Right cardiac atrium (tissue), 5 donors: ENCODE measurements at places on chromosomes 7 and 10.

- DNase-seq, result no peak
These were observed 2.3 kb upstream of the MDFIC start for GRCh38 chr7:114919587-114919986.

DNA sequence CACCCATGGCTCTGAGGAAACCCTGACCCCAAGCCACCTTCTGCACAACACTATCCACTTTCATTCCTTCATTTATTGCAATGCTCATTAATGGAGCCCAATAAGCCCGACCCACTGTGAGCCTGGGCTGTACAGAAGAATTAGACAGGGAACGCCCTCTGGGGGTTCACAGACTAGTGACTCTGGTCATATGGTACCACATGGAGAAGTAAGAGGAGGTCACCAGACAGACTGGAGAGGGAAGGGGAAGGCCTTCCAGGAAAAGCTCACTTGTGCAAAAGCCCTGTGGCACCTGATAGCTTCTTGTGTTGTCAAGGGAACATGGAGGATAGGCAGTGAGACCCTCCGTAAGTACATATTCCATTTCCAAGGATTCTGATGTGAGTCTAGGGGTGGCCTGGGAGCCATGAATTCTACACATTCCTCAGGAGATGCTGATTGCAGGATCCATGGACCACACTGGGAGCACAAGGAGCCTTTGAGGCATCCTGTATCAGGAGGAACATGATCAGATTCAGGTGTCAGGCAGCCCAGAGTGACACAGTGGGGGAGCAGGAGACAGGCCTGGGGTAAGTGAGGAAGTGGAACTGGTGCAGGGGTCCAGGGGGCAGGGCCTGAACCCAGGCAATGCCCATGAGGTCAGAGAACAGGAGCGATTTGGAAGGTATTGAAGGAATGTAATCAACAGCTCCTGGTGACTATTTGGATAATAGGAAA lies 19.9 kb downstream of the TMEM72 start:
- DNase-seq, result no peak

- no peak for DNase-seq
These were observed 178.2 kb downstream of the SLC25A13 start for GRCh38 chr7:96143495-96144259.

DNA sequence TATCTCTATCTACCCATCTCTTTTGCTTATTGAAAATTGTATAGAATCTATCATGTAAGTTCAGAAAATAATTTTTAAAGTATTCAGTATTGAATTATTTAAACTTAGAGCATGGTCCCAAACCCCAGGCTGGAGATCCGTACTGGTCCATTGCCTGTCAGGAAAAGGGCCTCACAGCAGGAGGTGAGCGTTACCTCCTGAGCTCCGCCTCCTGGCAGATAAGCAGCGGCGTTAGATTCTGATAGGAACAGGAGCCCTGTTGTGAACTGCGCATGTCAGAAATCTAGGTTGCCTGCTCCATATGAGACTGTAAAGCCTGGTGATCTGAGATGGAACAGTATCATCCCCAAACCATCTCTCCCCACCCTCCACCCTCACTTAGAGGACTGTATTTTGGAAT lies 266.0 kb upstream of the CNTNAP2 start:
- DNase-seq, result no peak
